HFF-Myc (cell line): ENCODE measurements at places on chromosomes 11 and 22.

GRCh38 chr22:31275018-31275417, 17.3 kb downstream of the PIK3IP1 start:
- DNase-seq: no peak

GRCh38 chr11:3189196-3189843, 24.2 kb upstream of the OSBPL5 start:
- DNase-seq: no peak

GRCh38 chr11:80783561-80783960, 1342.7 kb upstream of the TENM4 start:
- no peak for DNase-seq

DNA sequence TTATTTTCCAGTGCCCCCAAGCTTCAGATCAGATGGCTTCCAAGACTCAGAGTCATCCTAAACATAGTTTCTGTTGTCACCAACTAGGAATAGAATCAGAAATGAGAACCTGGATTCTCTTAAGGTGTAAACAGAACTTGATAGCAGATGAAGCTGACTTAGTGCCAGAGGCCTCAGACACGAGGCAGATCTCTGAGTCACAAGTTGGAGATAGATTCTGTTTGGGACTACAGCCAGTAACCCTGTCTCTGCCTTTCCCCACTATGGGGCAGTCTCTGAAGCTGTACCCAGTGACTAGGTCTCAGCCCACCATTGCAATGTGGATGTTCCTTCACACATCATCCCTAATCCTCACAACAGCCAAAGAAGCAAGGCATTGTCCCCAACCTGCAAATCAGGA, 25.4 kb downstream of the NEU3 start:
- DNase-seq: peak; percentile 61

DNA sequence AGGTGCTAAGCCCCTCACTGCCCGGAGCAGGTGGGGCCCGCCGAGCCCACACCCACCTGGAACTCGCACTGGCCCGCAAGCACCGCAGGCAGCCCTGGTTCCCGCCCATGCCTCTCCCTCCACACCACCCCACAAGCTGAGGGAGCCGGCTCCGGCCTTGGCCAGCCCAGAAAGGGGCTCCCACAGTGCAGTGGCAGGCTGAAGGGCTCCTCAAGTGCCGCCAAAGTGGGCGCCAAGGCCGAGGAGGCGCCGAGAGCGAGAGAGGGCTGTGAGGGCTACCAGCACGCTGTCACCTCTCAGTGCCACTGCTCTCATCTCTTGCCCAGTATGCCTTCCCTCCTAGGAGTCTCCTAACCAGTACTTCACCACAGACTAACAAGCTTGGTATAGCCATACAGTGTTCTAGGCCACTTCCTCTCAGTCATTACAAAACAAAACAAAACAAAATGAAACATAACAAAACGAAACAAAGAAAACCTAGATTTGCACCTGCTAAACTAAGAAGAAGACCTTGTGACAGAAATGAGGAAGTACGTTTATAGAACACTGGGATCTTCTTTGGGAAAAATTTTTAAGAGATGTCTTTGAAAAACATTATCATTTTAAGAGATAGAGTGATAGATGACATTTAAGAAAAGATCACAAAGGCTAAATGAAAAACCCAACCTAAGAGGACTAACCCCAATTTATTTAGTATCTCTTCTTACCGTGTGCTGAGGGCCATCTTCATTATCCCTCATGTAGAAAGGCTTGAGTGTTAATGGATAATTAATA, 47.7 kb upstream of the GAB2 start:
- DNase-seq: no peak

DNA sequence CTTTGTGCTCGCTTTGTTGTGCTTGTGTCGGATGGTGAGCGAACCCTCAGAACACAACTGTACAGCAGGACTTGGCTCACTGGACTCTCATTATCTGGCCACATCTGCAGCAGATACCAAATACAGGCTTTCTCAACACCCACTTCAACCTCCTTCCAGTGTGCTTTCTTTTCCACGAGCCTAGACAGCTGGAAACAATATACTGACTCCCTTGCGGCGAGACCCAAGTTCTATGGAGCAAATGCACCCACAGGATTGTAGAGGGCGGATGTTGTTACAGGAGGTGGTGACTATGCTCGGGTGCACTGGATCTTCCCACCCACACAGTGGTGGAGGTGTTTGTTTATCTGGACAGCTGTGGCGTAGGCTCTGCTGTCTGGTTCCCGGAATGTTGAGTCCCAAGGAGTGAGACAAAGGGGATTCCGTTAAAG, 204.3 kb downstream of the TENM4 start:
- peak; percentile 88 for DNase-seq

DNA sequence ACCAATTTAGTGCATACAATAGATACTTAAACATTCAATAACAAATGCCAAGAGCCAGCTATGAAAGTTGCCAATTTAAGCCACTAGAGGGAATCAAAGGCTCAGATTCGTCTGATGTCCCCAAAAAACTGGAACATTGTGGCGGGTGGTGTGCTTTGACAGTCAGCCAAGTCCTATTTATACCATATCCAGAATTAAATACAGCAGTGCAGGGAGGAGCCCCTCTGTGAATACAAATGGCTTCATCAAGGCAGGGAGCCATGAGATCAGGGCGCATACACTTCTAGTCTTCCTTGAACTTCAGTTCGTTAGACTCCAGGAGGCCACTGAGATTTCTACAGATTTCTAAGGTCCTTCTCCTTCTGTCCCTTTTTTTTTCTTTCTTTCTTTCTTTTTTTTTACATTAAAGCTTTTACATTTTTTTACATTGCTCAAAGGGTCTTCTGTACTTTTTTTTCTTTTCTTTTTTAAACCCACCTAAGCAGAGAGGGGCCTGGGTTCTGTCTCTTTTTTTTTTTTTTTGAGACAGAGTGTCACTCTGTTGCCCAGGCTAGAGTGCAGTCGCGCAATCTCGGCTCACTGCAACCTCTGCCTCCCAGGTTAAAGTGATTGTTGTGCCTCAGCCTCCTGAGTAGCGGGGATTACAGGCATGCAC, 41.5 kb upstream of the HSPA8 start:
- DNase-seq: peak; percentile 71

GRCh38 chr11:95358511-95359340, 127.7 kb upstream of the SESN3 start:
- no peak for DNase-seq

DNA sequence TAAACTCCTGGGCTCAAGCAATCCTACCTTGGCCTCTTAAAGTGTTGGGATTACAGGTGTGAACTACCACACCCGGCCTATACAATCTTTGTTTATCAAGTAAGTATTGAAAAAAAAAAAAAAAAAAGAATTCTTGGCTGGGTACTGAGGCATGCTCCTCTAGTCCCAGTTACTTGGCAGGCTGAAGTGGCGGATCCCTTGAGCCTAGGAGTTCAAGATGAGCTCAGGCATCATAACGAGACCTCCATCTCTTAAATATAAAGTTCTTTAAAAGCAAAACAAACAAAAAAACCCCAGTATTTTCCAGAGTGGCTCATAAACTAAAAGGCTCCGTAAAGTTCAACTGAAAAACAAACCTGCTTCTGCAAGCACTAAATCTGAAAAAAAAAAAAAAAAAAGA, 50.3 kb upstream of the GAB2 start:
- DNase-seq: no peak

DNA sequence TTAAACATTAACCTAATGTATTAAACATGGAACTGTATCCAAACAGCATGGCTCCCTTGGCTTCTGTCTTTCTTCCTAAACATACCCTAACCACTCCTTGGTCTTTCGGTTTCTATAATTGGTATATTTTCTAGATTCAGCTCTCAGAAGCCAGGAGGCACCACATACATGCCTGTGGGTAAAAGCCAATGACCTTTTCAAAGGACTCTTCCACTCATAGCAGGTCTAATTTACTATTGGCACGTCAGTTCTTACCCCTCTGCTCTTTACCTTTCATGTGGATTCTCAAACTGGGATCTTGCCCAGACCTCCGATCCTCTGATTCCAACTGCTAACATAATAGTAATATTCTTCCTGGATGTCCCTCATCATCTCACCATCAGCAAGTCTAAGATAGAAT, 835.1 kb downstream of the NTM start:
- DNase-seq: no peak

DNA sequence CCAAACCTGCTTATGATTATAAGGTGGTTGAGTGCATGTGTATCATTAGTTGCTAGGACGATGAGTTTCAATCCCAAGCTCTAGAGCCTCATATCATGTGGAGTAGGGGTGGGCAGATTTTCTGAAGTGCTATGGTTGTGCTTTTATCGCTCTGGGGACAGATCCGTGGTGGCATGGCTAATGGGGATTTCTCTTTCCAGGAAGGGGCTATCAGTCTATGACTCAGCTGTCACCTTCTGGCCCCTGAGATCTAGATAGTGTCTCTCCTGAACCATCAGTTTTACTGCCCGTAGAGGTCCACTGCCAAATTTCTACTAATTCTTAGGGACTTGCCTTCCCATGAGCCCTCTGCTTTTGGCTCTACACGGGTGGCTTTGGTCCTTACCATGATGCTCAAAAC, 51.8 kb downstream of the FDX1 start:
- no peak for DNase-seq

DNA sequence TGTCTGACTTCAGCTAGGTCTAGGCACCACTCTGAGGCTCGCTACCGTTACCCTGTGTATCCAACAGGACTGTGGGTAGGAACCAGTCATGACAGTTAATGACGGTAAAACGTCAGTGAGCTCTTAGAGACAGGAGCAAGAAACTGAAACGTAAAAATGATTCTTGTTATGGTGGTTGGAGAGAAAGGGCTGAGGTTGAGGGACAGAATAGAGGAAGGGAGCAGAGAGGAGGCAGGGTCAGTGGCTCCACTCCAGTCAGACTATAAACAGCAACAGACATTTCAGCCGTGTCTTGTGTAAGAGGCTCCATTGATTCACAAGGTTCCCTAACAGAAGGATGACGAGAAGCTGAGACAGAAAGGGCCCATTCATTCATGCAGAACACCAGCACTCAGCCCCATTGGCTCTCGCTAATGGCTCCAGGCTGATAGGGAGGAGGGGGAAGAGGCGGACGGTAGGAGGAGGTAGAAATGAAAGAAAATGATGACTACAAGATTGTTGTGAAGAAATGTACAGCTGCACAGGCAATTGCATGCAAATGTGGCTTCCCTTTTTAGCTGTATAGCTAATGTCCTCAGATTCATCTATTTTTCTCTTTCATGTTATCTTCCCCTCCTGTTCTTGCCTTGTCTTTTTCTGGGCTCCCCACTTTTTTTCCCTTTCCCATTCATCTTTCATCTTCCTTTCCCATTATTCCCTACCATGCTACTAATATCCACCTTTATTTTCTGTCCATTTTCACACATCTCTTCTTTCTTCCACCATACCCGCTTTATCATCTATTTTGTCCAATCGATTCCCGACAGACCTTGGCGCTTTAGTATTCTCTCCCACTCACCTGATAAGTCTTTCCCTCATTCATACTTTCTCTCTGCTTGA, 34.3 kb downstream of the ETS1 start:
- no peak for DNase-seq

- no peak for DNase-seq
Observed at GRCh38 chr22:25068707-25069106, 116.2 kb downstream of the KIAA1671 start.

DNA sequence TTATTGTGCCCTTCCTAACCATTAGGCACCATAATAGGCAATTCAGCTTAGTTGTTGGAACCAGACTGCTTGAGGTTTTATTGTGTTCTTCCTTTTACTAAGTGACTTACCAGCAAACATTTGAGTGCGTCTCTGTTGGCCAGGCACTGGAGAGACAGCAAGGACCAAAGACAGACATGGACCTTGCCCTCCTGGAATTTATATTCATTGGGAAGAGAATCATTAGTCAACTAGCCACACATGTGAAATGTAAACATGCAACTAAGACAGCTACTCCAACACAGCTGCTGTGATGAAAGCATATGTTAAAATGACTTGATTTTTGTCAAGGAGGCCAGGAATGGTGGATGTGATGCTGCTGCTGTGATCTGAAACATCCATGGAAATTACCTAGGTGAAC, 106.4 kb downstream of the TRAF6 start:
- DNase-seq: no peak

DNA sequence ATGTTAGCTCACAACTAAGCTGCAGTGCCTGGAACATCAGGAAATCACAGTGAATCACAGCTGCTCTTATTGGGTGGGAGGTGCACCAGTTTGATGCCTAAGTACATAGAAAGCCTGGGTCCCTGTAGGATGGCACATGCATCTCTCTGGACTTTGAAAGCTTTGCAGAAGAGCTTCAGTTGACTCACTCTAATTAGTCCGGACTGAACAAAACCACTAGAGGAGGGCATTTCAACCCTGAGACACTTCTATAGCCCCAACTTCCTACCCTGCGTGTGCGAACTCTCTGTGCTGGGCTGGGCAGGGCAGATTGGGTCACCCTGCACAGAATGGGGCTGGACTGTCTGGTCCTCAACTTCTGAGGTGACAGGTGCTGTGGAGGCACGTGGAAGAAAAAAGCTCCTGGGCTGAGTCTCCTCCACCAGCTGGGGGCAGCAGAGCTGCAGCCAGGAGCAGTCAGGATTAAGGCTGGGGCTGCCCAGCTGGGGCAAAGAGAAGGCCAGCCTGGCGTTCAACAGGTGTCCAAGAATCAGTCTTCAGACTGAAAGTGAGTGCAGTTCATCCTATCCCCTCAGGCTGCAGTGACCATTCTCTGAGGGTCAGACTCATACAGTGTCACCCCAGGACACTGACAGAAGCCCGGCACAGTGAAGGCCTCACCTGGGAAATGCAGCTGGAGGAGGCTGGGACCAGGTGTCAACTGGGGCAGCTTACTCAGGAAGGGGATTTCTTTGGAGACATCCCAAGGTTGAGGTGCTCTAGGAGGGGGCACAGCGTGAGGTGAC, 22.1 kb downstream of the GGTLC2 start:
- no peak for DNase-seq

DNA sequence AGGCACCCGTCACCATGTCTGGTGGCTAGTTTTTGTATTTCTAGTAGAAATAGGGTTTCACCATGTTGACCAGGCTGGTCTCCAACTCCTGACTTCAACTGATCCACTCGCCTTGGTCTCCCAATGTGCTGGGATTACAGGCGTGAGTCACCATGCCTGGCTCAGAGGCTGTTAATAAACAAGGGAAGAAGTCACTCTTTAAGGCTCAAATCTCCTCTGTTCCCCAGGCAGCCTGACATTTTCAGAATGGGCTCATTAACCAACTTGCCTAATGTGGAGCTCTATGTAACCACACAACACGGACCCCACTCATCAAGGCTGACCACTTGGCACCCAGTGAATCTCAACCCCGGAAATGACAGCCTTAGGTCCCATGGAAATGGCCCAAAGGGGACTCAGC, 24.1 kb downstream of the APOL3 start:
- no peak for DNase-seq

DNA sequence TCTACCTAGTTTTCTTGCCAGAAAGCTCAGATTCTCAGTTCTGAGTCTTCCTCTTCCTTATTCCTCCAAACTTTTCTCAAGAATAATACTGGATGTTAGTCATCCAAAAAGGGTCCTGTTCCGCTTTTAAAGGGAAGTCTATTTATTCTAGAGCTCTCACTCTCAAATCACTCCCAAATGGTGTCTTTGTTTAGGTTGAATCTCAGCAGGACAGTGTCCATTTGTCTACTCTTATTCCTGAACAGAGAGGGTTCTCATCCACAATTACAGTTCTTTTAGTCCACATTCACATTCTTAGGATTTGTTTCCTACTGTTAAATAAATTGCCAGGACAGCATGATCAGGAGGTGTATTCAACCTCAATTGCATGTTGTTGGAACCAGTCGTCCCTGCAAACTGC, 61.3 kb downstream of the MUC15 start:
- DNase-seq: no peak

- no peak for DNase-seq
Observed at GRCh38 chr11:66868726-66869566, 12.1 kb downstream of the LRFN4 start.
